Thoracic aorta (tissue), 2 donors: ENCODE measurements at places on chromosomes 13 and 19.

DNA sequence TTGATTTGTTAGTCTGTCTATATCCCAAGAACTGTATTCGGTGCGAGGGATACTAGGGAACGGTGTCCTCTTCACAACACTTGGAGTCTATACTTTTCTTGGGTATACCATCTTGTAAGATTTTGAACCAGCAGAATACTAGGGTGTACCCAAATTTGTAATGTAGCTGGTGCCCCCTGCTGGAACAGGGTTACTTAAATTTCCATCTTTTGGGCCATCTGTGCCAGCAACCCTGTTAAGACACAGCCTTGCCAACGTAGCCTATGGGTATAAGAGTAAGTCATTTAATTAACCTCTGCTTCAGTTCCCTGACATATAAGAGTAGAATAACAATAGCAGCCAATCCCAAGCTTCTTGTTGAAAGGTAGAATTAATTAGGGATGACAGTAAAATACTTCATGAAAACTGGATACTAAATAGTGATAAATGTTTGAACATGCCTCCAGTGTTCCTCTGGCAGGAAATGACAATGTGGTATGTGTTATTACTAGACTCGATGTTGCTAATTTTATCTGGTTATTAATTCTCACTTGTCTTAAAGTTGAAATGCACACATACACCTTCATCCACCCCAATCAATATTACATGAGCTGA, 607.6 kb downstream of the FGF9 start:
- DNase-seq, result no peak

GRCh38 chr19:28920269-28921066, 292.5 kb downstream of the UQCRFS1 start:
- DNase-seq, result no peak

- DNase-seq, result no peak
Observed at GRCh38 chr13:111328574-111329410, 8.3 kb downstream of the TEX29 start.

DNA sequence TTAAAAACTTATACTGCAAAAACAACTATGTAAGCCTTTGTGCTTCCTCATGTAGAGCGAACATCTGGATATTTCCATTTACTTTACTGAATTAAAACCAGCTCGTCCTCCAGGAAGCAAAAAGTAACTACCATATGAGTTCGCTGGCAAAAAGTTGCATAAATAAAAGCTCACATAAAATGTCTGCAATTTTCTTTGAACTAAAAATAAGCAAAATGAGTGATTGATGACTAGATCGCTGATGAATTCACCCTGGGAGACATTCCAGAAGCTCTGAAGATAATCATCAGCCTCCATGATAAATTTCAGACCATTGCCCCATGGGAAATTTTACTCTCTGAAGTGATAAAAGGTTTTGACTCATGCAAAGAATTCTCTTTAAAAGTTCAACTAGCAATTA, 67.3 kb upstream of the SACS start:
- DNase-seq, result no peak

DNA sequence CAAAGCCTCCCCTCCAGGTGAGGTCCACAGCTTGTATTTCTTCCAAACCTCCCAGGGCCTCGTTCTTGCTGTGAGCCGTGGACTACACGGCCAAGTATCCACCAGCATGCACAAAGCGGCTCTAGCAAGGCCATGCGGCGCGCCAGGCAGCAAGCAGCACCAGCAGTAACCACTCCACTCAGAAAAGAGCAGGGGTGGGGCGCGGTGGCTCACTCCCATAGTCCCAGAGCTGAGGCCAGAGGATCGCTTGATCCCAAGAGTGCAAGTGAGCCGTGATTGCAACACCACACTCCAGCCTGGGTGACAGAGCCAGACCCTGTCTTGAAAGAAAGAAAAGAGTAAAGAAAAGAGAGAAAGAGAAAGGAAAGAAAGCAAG, 4.7 kb downstream of the CCDC8 start:
- DNase-seq, result peak; percentile 75
